CD8-positive, alpha-beta memory T cell (primary cell): ENCODE measurements at places on chromosomes 13 and 19. TPM values are rescaled to one million over a fixed set of nuclear protein-coding genes. Genes with fewer than 3 reads are reported as not detected.

GRCh38 chr13:27408074-27408473 lies 16.3 kb upstream of the GTF3A start:
- no peak overlapping the region for H3K4me3 ChIP-seq
- peaks cover 7% of the 10 kb centered on the region for H3K27me3 ChIP-seq
- no peaks in the 10 kb centered on the region for H3K36me3 ChIP-seq
- H3K4me1 ChIP-seq = peaks cover 8% of the 10 kb centered on the region
- no peak overlapping the region for H3K27ac ChIP-seq

DNA sequence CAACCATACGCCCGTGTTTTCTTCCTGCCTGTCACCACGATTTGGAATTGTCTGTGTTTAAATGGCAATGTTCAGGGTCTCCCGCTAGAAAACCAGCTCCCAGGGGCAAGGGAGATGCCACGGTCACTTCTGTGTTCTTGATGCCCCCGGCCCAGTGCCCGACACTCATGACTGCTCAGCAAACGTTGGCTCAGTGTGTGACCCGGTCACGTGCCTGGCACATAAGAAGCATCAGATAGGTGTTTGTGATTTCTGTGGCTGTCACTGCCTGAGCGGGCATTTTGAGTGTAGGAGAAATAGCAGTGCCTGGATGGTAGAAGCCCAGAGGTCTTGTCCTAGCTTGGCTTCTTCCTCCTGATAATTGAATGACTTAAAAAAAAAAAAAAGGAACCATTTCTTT lies 15.5 kb downstream of the HDGFL2 start:
- H3K36me3 ChIP-seq = peaks cover 14% of the 10 kb centered on the region
- no peak overlapping the region for H3K4me3 ChIP-seq
- no peak for DNase-seq
- no peaks in the 10 kb centered on the region for H3K4me1 ChIP-seq

- H3K27ac ChIP-seq = no peak overlapping the region
- H3K4me1 ChIP-seq = no peaks in the 10 kb centered on the region
- DNase-seq = no peak
- H3K27me3 ChIP-seq = no peaks in the 10 kb centered on the region
Observed at GRCh38 chr13:99886706-99887105, 84.9 kb downstream of the ZIC5 start.

- no peaks in the 10 kb centered on the region for H3K36me3 ChIP-seq
- no peaks in the 10 kb centered on the region for H3K27me3 ChIP-seq
- H3K4me3 ChIP-seq = no peak overlapping the region
- no peak for DNase-seq
Observed at GRCh38 chr13:111314852-111315251, 5.6 kb upstream of the TEX29 start.

DNA sequence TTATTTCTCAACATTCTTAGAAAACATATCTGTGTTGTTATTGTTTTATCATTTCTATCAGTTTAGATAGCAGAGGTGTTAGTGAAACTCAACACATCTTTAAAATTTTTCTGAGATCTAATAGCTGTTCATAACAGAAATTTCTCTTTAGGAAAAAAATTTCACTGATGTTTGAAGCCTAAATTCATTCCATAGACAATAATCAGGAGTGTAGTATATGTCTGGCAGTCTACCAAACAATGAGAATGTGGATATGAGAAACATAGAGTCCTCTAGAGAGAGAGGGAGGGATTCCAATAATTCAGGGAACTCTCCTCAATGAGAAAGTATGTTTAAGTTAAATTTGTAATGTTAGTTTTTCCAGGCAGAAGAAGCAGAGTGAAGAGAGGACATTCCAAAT lies 118.2 kb upstream of the EDNRB start:
- no peaks in the 10 kb centered on the region for H3K27me3 ChIP-seq
- H3K4me3 ChIP-seq = no peak overlapping the region
- no peaks in the 10 kb centered on the region for H3K36me3 ChIP-seq
- no peaks in the 10 kb centered on the region for H3K4me1 ChIP-seq

DNA sequence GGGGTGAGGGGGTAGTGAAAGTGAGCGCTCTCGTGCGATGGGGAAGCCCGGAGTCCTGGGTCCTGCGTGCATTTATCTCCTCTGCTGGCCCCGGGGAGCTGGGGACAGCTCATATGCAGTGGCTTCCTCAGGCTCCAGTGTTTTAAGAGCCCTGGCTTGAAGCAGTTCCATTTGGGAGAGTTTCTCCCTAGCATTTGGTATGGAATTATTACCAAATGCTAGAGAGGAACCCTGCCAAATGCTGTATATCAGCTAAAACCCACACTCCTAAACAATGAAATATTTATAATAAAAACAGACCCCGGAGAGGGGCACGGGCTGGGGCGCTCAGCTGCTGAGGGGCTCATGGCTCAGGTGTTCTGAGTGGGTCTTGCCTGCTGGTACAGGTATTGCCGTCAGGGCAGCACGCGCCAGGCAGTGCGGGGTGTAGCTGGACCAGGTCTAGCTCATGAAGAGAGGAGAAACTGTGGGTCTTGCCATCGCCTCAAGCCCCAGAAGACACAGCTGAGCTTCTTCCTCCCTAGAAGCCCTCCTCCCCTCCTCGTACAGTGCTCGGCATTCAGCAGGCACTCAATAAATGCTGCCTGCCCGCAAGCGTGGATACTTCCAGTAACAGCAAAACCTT lies 163.6 kb upstream of the ZNF536 start:
- H3K27me3 ChIP-seq = no peaks in the 10 kb centered on the region
- no peaks in the 10 kb centered on the region for H3K4me1 ChIP-seq
- H3K4me3 ChIP-seq = no peak overlapping the region
- H3K36me3 ChIP-seq = no peaks in the 10 kb centered on the region
- no peak for DNase-seq
- H3K27ac ChIP-seq = no peak overlapping the region

IGSF23 gene
- not detected for total RNA-seq

TMEM221 gene
- not detected for total RNA-seq
